Lung (tissue), 17 donors: ENCODE measurements at places on chromosomes 4 and X.

- no peak for DNase-seq
Observed at GRCh38 chrX:46407753-46408130, 137.5 kb downstream of the ZNF674 start.

GRCh38 chr4:64564126-64564525 is 154.9 kb upstream of the TECRL start:
- peak; percentile 42 for DNase-seq

DNA sequence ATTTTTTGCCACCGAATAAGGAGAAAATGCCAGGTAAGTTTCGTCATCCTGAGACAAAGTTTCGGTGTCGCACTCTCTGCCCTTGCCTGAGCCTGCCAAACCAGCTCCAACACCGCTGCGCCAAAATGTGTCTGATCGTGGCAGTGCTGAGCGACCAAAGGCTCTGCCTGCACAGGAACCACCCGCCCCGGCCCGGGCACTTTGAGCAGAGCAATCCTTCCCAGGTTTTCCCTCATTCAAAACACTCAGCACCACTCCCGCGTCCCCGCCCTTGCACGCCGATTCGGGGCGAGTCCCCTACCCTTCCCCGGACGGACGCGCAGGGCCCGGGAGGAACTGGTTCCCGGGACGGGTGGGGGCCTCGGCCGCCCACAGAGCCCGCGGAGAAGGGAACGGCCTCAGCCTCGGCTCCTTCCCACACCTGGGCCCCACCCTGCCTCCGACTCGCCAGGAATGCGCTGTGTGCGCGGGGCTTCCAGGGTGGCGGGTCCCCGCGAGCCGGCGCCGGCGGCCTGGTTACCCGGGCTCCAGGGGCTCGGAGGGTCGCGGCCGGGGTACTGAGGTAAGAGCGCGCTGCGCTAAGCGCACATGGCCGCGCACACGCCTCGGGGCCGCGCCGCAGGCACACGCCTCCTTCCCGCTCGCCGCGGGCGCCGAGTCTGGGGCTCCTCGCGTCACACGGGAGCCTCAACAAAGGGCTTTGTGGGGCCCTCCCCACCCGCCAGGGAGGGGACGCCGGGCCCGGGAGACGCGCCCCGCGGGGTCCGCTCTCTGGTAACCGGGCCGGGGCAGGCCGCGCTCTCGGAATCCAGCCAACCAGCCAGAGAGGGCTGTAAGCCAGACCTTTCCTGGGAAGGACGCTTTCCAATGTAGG is at the start of gene C4orf36:
Gene C4orf36 (minus strand): TSS at position 661 of the 874 bp plus-strand sequence. CDS start 902 bp downstream, outside the sequence.
- peak; percentile 88 for DNase-seq

- DNase-seq, result no peak
Observed at GRCh38 chr4:121421594-121421993, 40.8 kb upstream of the QRFPR start.
